Stimulated activated CD4-positive, alpha-beta T cell treated with anti-CD3 and anti-CD28 coated beads, TNF-alpha, amount 100 ng/mL, for 4 hours (primary cell): ENCODE measurements at places on chromosomes 5 and 9.

DNA sequence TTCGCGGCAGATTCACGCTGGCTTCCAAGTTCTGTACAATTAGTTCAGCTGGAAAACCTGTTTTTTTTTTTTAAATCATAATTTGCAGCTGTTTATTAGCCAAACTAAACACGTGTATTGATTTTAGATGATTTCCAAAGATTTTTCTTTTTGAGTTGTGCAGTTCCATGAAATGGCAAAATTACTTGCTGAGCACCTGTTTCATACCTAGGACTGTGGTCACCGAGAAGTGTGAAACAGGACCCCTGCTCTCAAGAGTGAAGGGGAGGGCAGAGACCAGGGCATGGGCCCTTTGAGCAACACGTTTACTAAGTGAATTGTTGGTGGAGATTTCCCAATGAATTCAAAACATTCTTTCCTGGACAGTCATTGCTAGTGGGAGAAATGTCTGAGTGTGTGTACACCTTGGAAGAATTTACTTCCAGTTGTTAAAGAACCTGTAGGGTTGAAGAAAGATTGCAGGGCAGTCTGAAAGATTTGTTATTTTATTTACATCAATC lies 688 bp downstream of the SNX24 start:
- DNase-seq, result no peak

- DNase-seq, result no peak
These were observed 20.2 kb downstream of the ZBED3 start for GRCh38 chr5:77066823-77067442.

GRCh38 chr5:36899860-36900259 lies 23.3 kb downstream of the NIPBL start:
- no peak for DNase-seq

DNA sequence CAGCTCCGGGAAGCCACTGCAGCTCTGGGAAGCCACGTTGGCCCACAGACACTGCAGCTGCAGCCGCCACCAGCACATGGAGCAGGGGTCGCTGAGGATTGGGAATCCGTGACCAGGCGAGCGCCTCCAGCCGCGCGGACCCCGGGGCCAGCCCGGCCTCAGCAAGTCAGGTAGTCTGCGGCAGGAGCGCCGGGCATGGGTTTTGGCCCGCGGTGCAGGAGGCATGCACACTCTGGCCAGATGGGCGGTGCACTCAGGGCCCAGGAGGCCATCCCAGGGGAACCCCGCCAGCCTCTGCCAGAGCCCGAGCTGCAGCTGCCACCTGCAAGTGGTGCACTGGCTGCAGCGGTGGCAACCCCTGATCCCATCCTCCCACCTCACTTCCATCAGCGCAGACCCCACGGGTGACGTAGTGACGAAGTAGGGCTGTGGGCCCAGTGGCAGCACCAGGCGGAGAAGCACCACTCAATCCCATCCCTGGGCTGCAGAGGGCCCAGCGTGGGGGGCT lies 368.3 kb upstream of the SPATA31A5 start:
- no peak for DNase-seq

DNA sequence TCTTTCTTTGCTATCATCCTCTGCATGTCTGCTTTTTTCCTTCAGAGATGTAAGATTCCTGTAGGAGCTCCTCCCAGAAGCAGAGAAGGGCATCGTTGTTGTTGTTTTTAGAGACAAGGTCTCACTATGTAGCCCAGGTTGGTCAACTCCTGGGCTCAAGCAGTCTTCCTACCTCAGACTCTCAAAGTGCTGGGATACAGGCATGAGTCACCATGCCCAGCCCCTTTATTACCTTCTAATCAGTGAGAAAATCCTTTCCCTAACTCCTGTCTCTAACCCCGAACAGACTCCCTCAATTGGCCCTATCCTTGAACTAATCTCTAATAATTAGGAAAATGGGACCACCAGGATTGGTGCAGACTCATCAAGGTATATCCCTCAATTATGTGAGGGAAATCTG lies 64.4 kb downstream of the GALNT10 start:
- no peak for DNase-seq

GRCh38 chr9:95733741-95734666 lies 141.5 kb upstream of the ERCC6L2 start:
- no peak for DNase-seq

DNA sequence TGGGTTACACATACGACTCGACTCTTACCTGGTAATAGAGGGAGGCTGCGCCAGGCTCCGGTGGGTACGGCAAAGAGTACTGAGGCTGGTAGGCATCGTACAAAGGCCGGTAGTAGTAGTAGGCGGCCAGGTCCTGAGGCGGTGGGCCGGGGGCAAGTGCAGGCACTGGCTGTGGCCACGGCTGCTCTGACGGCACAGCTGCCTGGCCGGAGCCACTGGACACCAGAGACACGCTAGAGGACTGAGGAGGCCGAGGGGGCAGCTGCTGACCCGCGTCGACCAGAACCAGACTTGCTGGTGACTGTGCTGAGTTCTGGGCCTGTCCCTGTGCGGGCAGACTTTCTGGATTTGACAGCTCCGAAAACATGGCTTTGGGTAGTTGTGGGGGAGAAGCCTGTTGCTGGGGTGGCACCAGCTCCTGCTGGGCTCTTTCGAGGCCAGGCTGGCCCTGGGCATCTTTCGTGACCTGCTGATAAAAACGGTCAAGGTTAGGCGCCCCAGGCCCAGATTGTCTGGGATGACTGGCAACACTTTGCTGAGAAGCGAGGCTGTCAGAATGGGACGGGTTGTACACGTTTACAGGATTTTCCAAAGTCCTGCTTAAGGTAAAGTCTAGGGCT lies 8.7 kb downstream of the SEC16A start:
- DNase-seq, result no peak

DNA sequence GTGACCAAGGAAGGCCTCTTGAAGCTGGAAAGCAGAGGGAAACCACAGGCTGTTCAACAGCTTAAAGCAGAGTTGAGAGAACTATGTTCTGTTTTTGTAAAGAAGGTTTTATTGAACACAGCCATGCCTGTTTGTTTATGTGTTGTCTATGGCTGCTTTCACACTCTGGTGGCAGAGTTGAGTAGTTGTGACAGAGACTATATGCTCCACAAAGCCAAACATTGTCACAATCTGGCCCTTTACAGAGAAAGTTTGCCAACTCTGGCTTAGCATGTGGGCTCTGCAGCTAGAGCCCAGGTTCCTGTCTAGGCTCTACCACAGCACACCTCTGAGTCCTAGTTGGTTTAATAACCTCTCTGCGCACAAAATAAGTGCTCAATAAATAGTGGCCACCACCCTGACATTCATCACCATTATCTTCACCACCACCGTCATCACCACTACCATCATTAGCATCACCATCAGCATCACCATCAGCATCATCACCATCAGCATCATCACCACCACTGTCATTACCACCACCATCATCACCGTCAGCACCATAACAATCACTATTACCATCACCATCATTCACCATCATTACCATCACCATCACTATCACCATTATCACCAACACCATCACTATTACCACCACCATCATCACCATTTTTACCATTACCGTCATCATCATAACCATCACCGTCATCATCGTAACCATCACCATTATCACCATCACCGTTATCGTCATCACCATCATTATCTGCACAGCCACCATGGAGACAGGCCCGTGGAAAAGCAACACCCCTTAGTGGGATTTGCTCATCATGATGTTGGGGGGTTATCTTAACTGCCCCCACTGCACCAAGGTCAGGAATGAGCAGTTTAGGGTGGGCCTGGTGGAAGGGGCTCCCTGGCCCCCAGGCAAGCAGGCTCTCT lies 18.3 kb downstream of the AKNA start:
- DNase-seq, result no peak

GRCh38 chr5:429453-430188 lies 13.4 kb upstream of the EXOC3 start:
- no peak for DNase-seq

DNA sequence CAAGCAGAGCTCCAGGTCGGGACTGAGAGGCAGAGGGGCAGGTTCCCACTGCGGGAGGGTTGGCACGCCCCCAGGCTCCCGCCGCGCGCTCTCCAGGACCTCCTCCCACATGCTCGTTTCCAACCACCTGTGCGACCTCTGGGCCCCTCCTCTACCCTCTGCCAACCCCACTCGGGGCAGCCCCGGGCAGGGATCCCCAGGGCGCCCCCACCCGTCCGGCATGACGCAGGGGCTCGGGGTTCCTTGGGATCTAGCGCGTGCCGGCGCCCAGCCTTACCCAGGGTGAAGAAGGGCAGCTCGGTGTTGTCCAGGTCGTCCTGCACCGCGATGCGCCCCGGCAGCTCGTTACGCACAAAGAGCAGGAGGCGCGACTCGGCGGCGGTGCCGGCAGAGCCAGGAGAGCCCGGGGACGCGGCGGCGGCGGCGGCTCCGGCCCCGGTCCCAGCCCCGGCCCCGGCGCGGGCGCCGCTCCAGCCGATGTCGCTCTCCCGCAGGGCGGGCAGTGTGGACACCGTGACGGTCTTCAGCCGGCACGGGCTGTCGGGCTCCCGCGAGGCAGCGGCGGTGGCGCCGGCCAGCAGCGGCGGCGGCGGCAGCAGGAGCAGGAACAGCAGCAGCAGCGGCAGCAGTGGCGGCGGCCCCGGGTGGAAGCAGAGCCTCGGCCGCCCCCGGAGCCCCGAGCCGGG lies 494 bp downstream of the ASTN2 start:
- DNase-seq, result no peak

DNA sequence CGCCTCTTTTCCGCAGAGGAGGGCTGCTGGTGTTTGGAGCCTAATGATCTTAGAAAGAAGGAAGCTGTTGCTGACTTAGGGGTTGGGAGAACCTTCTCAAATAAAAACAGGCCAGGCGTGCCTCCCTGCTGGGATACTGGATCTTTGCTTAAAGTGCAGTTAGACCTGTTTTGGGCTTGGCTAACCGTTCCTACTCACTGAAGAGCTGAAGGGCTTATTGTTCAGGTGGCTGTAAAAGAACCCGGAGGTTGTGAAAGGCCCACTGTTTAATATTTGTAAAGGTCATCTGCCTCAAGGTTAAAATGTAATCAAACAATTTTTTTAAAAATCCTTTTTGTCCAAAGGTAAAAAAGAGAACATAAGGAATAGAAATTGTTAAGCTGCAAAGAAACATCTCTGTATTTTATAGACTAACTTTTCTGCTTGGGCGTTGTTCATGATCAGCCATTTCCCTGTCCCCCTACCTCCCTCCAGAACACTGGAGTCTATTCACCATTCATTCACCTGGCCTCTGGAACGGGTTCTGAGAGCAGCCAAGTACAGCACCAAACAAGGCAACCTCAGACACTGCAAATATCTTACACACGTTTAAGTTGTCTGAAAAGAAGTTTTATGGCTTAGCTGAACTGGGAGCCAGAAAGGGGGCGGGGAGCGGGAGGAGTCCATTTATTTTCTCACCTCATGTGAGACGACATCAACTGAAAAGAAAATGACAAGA lies 18.6 kb upstream of the MTMR12 start:
- DNase-seq, result no peak

DNA sequence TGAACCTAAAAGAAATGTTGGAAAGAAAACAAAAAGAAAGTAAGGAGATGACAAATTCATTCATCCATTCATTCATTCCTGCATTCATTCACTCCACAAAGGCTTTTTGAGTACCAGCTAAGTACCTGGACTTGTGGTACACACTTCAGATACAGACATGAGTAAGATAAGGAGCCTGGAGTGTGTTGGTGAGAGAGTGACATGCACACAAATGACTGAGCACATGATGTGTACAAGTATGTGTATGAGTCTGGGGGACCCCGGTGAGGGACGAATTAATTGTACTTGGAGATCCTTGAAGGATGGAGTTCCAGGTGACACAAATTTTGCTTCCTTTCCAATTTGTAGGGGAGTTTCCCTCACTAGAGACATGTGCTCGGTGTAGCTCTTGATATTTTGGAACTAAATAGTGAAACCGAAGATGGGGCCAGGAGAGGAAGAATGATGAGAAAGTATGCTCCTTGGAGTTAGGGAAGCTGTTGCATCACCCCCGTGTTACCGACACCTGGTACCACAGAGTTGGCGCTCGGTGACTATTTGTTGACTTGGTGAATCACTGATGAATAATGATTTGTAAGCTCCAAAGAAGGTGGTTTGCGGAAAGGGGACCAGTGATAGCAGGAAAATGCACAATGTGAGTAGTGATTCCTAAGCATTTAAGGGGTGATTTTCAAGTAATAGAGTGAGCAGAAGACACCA lies 509.8 kb downstream of the CCDC171 start:
- no peak for DNase-seq

GRCh38 chr5:59001154-59001553 lies 418.3 kb downstream of the RAB3C start:
- no peak for DNase-seq

- no peak for DNase-seq
These were observed 67.3 kb upstream of the PCSK5 start for GRCh38 chr9:75823151-75823550.

- DNase-seq, result no peak
These were observed 109.7 kb upstream of the IER5L start for GRCh38 chr9:129287619-129288305.

- no peak for DNase-seq
These were observed 48.8 kb downstream of the SH3GL2 start for GRCh38 chr9:17627641-17628040.

DNA sequence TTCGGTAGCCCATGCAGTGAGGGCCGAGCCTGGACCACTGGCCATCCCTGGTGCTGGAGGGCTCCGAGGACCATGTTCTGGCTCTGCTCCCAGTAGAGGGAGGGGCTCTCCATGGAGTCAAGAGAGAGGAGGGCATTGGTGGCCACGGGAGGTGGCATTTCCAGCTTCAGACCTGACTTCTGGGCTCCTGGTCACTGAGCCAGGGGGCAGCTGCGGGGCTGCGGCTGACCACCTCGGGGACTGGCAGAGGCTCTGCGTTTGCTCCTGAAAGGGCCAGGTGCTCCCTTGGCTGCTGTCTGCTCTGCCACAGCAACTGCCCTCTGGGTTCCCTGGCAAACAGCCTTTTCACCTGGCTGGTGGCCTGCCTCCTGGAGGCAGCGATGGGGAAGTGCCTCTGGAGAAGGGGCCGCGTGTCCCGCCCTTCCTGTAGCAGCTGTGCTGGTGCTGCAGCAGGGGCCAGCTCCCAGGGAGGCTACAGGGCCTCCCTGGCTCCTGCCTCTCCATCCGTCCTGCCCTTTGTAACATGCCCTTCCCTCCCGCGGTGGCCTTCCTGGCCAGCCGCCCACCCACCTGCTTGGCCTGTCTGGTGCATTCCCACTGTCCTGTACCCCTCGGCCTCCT lies 144.6 kb downstream of the CACNA1B start:
- DNase-seq, result no peak
